AG04450 (cell line): ENCODE measurements at places on chromosomes 2 and 18. TPM values are rescaled to one million over a fixed set of nuclear protein-coding genes. Genes with fewer than 3 reads are reported as not detected.
A peak's percentile ranks its signal among the peaks of the same experiment; 100 is the strongest.

DNA sequence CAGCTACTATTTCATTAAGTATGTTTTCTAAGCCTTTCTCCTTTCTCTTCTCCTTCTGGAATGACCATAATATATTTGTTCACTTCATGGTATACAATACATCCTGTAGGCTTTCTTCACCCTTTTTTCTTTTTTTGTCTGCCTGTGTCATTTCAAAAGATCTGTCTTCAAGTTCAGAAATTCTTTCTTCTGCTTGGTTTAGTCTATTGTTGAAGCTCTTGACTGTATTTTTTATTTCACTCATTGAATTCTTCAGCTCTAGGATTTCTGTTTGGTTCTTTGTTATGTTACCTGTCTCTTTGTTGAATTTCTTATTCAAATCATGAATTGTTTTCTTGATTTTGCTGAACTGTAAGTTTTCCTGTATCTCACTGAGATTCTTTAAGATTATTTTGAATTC lies 109.9 kb downstream of the TMEM131 start:
- no peak for DNase-seq

DNA sequence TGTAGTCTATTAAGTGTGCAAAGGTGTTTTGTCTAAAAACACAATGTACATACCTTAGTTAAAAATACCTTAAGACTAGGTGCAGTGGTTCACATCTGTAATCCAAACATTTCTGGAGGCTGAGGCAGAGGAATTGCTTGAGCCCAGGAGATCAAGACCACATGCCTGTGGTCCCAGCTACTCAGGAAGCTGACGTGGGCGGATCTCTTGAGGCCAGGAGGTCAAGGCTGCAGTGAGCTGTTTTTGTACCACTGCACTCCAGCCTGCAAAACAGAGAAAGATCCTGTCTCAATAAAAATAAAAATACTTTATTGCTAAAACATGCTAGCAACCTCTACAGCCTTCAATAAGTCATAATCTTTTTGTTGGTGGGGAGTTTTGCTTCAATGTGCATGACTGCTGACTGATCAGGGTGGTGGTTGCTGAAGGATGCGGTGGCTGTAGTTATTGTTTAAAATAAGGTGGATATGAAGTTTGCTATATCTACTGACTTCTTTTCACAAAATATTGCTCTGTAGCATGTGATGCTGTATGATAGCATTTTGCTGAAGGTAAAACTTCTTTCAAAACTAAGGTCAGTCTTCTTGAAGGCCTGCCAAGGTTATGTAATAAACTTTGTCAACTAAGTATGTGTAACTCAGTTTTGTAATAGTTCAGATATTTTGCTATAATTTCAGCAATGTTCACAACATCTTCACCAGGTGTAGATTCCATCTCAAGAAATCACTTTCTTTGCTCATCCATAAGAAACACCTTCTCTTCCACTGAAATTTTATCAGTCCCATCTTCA lies 1238.0 kb upstream of the NRXN1 start:
- peak; percentile 18 for DNase-seq

Gene MC4R
- polyA plus RNA-seq = 0.06 TPM in 1 of 2 replicates, not detected in the other

DNA sequence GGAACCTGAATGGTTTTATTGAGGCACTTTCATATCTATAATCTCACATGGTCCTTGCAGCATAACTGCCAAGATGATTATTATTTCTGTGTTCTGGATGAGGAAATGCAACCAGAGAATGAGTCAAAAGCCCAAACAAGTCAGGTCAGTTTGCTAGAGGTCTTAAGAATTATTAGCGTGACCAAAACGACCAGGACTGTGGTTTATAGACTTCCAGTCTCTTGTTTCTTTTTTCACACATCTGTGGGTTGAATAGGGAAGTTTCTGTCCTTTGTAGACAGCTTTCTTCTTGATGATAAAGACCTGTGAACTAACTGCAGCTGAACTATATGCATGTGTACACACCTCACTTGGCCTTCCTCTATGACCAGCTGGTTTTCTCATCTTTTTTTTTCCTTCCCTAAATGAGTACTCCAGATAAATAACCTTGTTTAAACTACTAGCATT lies 13.9 kb downstream of the ADAM23 start:
- DNase-seq = no peak

Gene HOXD10
- not detected in 2 replicates for polyA plus RNA-seq

Gene KATNAL2
- 1.9 and 2.9 TPM in 2 replicates for polyA plus RNA-seq

DNA sequence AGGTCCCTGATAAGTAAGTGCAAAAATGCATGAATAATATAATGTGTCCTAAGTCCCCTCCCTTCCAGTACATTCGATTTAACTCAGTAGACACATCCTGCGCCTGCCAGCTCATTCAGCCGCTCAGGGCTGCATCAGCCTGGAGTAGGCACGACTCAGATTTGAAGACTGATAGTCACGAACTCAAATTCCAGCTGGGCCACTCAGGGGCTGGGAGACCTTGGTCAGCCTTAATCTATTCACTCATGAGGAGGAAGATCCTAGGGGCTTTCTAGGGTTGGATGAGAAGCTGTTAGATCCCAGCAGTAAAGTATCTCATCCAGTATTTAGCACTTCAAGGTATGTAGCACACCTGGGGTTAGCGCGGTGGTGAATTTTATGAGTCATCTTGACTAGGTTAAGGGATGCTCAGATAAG lies 98.9 kb upstream of the ODC1 start:
- no peak for DNase-seq

Gene DOK6
- polyA plus RNA-seq = 0.16 and 0.36 TPM in 2 replicates

DNA sequence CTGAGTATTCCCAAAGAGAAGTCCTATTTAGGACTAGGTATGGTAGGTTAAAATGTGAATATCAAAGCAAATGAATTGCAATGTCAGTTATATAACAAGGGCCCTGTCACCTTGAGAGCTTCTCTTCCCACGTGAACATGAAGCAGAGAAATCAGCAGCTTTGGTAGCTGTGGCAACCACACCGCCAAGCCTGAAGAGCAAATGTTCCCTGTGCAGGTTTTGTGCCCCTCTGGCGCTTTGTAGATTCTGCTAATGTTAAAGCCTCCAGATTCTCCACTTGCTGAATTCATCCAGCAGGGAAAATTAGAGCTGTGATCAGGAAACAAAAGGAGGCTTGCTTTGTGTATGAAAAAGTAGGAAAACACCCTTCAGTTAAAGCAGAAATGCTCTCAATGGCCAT lies 322.6 kb downstream of the RBM43 start:
- no peak for DNase-seq

Gene ALK
- polyA plus RNA-seq = not detected in 2 replicates

DNA sequence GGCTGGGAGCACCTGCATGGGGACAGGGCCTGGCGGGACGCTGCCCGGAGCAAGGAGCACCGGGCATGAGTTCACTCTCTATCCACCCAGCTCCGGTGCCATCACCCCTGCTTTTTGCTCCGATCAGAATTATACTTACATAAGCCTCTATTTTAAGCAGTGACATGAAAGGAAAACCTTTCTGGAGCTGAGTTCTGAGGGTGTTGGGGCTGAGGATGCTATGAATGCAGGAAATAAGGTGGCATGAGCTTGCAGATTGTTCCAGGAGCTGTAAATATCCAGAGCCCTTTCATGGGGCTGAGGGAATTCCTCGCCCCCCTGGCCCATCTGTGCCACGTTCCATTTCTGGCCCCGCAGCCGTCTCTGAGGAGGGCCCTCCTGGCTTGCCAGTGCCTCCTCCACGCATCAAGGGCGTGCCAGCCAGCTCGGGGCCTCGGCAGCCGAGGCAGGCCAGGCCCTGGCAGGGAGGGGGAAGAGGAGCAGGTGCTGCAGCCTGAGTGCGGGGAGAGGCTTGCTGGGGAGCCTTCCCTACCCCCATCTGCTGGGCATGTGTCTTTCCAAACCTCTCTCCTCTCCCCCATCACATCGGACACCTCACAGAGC lies 91.7 kb upstream of the MCFD2 start:
- DNase-seq = no peak

GRCh38 chr18:31430072-31430471 lies 17.5 kb upstream of the DSG3 start:
- no peak for DNase-seq

DNA sequence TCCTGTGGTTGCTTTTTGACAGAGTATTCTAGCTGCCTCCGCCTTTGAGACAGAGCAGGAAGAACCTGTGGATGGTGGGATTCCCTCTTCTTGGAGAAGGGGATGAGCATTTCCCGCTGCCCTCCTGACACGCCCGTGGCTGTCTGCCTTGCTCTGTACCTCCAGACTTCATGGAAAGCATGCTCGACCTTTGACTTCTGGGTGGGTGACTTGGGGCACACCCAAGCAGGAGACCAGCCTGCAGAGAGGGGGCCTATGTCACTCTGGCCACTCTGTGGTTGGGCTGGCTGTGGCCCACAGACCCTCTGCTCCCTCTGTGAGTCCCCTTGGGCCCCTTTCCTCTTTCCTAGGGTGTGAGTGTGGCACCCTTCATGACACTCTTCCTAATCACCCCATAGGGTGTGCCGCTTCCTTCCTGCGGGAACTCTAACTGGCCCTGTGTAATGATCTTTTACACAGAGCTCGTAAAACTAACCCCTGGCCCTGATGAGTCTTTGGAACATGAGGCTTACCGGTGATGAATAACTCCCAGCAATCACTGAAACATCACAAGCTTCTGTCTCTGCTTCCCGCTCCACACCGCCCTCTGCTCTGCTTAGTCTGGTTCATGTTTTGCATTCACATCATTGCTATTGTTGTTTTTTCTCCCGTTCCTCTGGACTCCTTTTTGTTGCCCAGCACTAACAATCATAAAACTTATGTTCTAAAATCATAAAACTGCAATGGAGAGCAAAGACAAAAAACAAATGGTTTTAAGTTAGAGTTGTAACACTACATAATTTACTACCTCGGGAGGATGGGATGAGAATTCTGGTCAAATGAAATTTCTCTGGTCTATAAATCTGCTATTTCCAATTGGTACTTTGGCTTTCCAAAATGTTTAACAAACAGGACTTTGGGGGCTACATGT lies 101.1 kb downstream of the SH3YL1 start:
- DNase-seq = no peak

Gene NETO1
- polyA plus RNA-seq = 0.43 and 0.55 TPM in 2 replicates

GRCh38 chr2:101114268-101114783 lies 36.9 kb downstream of the TBC1D8 start:
- no peak for DNase-seq

Gene TBR1
- not detected in 2 replicates for polyA plus RNA-seq

Gene ABCB6
- polyA plus RNA-seq = 20.9 and 22.2 TPM in 2 replicates

DNA sequence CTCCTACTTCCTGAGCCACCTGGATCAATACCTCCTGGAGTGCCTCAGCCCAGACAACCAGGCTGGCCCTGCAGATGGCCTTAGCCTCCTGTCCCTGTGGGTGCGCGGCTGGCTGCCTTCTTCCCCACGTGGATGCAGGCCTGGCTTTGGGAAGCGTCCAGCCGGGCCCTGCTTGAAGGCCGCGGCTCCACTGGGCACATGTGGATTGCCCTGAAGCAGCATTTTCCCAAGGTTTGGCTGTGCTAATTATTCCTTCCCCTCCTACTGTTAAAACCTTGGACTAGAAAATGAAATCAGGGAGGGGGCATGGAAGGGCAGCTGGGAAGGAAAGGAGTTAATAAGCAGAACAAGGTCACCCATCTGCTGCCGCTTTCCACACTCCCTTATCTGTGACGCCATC lies 143.0 kb upstream of the GATA6 start:
- no peak for DNase-seq

- no peak for DNase-seq
Measured at GRCh38 chr18:23967321-23968089, 47.0 kb upstream of the TTC39C start.

GRCh38 chr2:96345438-96345837 lies 9.9 kb downstream of the NCAPH start:
- no peak for DNase-seq

DNA sequence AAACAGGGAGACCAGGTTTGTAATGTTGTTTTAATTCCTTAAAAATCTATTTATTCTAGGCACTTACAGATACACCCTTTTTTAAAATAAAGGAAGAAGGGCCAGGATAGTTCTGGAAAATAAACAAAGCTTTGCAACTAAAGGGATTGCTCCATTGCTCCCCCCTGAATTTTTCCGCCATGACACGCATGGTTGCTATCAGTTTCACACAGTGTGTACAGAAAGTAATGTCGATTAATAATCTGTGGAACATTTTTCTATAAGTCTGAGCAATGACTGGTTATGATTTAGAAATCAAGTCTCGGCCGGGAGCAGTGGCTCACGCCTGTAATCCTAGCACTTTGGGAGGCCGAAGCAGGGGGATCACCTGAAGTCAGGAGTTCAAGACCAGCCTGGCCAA lies 90.8 kb downstream of the GAREM1 start:
- DNase-seq = no peak

Gene GIGYF2
- 28.8 and 34.6 TPM in 2 replicates for polyA plus RNA-seq

DNA sequence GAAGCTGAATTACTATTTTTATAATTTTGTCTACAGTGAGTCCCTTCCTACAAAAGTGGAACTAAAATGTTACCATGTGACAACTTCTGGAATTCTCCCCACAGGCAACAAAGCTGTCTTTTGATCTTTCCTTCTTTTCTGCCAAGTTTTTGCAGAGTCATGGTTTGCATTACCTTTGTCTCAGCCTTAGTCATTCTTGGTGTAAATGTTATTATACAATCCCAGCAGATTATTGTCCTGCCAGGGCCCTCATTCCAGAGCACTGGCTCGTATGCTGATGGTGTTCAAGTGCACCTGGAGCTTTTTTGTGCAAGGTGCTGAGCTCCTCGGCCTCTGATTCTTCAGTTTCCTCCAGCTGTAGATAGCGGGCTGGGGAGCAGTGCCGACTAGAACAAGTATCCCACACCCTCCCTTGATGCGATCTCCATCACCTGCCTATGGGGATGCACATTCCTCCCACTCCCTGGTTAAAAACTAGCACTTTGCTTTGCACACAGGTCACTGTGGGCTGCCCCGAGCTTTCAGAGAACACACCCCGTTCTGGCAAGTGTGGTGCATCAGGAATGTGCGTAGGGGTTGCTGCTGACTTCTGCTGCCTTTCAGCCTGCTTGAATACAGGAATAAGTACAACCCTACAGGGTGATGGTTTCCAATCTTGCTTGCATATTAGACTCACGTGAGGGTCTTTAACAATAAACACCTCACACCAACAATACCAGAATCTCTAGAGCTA lies 263.6 kb downstream of the RNF144A start:
- DNase-seq = no peak

GRCh38 chr2:190636361-190636760 lies 12.5 kb upstream of the NAB1 start:
- no peak for DNase-seq

- no peak for DNase-seq
Measured at GRCh38 chr2:4662161-4662779, 958.9 kb downstream of the DCDC2C start.

Gene IL36B
- not detected in 2 replicates for polyA plus RNA-seq

GRCh38 chr2:15579641-15580040 lies 12.0 kb upstream of the DDX1 start:
- no peak for DNase-seq

GRCh38 chr2:126627643-126628042 lies 28.3 kb upstream of the GYPC start:
- no peak for DNase-seq
